ENCODE measurements at places on chromosomes 6 and 20. TPM values are rescaled to one million over a fixed set of nuclear protein-coding genes. Genes with fewer than 3 reads are reported as not detected.

DNA sequence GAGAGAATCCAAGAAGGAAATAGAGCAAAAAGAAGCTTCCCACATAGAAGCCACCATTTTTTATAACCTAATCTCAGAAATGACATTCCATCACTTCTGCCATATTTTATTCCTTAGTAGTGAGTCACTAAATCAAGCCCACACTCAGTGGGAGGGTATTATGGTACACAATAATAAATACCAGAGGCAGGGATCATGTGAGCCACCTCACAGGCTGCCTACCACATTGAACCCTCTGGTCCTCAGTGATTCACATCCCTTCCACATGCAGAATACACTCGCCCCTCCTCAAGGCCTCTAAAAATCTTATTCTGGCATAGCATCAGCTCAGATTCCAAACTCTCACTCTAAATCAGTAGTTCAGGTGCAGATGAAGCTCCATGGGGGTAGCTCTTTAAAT lies 49.4 kb downstream of the TMC2 start:
- DNase-seq = no peak

DNA sequence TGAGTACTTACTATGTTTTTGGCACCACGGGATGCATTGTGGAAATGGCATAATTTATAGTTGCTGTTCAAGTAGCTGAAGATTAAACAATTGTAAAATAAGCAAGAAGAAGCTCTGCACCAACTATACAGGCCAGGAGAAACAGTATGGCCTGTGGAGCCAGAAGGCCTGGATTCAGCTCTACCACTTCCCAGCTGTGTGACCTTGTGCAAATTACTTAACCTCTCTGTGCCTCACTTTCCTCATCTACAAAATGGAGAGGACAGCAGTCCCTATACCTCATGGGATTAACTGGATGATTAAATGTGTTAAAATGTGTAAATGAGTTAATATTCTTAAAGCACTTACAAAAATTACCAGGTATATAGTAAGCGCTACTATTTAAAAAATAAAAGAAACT lies 49.1 kb downstream of the CNKSR3 start:
- DNase-seq = no peak

DNA sequence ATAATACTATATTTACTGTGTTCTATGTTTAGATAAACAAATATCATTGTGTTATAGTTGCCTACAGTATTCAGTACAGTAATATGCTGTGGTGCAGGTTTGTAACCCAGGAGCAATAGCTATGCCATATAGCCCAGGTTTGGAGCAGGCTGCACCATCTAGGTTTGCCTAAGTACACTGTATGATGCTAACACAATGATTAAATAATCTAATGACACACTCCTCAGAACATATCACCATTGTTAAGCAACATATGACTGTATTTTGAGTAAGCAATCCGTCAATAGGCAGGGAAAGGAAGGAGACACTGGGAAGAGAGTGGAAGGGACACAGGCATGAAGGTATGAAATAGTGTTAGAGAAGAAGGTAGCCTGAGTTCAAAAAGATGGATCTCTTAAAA lies 369.9 kb downstream of the PKHD1 start:
- DNase-seq = no peak

GRCh38 chr20:16360668-16361067 lies 212.6 kb downstream of the KIF16B start:
- no peak for DNase-seq

DNA sequence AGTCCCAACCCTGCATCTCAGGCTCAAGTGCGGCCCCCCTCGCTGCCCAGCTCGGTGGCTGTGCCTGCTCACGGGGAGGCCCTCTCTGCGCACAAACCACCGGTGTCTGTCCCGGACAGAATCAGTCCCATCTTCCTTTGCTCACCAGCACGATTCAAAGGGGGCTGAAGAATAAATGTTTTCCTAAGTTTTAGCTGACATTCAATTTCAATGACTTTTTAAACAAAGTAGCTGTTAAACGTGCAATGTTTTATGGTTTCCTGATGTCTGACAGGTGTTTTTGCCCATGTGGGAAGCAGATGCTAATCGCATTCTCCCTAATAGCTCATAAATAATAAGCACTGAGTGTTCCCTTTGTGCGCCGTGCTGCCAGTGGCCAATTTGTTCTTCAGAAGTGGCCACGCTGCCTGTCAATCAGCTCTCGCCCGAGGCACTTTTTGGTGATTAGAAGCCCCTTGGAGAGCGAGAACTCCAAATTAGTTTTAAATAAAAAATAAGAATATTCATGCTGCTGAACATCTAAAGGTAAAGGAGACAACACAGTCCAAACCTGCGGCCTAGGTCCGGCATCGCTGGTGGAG lies 26.3 kb downstream of the BHLHE23 start:
- no peak for DNase-seq

DNA sequence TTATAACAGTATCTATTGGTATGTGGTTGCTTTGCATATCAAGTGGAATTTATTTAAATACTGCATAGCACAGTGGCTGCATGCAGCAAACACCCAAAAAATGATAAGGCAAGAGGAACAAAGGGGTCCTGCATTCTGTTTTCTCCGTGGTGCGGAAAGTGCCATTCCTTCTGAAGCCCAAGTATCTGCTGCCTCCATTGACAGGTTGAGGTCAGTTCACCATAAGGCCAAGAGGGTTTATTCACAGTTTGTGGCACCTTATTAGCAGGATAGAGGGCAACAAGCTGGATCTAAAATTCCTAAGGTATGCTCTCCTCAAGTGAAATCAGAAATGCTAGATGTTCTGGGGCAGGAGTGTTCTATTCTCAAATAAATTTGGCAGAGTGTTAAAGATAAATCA lies 9.3 kb downstream of the CARMIL1 start:
- DNase-seq = no peak

DNA sequence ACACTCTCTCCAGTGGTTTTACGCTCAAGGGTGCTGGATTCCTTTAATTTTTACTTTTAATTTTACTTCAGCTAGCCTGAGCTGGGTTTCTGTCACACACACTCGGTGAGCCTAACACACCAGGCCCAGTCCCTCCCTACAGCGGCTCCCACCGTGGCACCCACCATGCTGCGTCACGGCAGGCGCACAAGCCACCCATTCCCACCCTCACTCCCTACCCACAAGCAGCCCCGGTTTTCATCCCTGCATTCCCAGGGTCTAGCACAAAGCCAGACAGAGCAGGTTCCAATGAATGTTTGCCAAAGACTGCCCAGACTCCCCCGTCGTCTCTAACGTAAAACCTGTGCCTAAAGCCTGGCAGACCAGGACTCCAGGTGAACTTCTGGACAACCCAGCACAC lies 50.3 kb downstream of the MYH7B start:
- no peak for DNase-seq

DNA sequence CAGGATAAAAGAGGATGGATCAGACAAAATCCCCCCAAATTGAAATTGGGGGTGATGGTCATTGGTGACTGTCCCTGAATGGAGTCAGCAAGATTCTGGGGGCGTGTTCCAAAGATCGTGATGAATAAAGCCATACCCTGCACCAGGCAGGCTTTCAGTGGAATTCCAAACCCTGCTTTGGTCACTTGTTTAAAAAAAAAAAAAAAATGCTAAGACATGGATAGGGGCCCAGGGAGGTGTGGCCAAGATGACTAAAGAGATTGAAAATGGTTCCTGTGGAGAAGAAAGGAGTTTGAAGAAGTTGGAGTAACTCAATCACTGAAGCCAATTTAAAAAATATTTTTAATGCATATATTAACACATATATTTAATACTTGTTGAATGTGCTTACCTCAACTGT lies 161.4 kb upstream of the KCNG1 start:
- DNase-seq = no peak

DNA sequence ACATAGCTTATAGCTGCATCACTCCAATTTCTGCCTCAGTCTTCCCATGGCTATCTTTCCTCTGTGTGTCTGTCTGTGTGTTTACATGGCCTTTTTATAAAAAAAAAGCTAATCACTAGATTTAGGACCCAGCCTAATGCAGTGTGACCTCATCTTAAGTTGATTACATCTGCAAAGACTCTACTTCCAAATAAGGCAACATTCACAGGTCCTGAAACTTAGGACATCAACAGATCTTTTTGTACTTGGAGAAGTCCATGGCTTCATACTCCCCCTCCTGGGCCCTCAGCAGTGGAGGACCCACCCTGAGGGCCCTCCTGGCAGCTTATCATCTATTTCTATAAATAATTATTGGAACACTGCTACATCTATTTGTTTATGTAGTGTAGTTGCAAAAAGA lies 146.1 kb downstream of the LMBRD1 start:
- no peak for DNase-seq

- DNase-seq = peak; percentile 78
Measured at GRCh38 chr6:28258877-28259777, at the start of gene NKAPL. TSS of gene NKAPL (plus strand) at chr6:28259297. CDS start at chr6:28259372, 75 bp downstream.

GRCh38 chr6:44980841-44981240 lies 347.3 kb upstream of the RUNX2 start:
- no peak for DNase-seq

DNA sequence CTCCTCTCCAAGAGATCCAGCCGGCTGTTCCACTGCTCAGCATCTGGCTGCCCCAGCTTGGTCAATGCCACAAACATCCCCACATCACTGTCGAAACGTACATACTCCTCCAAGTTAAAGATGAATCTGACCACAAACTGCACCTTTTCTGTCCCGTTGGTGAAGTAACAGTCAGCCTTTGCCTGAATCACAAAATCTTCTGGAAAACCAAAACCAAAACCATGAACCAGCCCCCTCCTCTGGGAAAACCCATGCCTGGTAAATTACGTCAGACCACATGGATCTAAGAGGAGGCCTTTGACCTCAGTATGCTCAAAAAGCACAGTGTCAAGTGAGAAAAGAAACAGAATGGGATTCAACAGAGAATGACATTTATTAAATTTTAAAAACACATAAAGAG lies 1.7 kb downstream of the HLA-DOB start:
- DNase-seq = no peak

- DNase-seq = no peak
Measured at GRCh38 chr6:12383448-12383847, 93.3 kb downstream of the EDN1 start.

GRCh38 chr20:37449276-37449675 lies 71.8 kb upstream of the NNAT start:
- no peak for DNase-seq

GRCh38 chr6:144853603-144854002 lies 568.5 kb downstream of the UTRN start:
- DNase-seq = no peak

GRCh38 chr20:48060841-48061720 lies 275.8 kb upstream of the SULF2 start:
- DNase-seq = no peak

DNA sequence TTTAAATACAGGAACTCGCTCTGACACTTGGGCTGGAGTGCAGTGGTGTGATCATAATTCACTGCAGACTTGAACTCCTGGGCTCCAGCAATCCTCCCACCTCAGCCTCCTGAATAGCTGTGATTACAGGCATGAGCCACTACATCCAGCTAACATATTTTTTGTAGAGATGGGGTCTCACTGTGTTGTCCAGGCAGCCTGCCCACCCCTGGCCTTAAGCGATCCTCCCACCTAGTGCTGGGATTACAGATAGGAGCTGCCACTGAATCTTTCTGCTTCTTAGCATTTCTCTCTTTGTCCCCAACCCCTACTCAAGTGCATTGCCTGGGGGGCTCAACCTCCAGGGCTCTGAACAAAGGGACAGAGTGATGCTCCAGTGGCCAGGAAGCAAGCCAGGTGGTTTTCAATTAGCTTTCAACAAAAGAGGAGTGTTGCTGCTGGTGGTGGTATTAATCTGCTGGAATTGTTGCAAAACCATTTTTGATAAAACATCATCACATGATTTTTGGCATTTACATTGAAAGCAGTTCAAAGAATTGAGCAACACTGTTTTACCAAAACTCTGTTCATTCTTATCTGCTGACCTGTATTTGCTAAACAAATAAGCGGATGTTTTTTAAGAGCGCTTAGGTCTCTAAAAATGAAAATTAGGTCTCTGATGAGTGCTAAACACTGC lies 40.4 kb upstream of the BPIFA2 start:
- no peak for DNase-seq

DNA sequence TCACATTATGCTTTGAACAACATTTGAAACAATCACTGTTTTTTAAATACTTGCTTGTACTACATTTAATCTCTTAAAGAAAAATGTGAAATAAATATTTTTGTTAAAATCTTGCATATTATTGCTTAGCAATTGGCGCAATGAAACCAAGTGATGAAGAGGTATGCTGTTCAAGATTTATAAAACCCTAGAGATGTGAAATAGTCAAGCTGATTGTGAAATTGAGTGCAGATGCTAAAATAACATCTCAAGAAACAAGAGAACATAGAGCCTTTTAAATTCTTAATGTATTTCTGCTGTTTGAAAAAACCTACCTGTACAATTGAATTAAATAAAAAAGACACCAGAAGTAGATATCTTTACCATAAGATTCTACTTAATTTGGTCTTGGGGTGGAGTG lies 179.2 kb upstream of the MCHR2 start:
- DNase-seq = no peak

GRCh38 chr20:43832096-43832816 lies 82.4 kb upstream of the TOX2 start:
- DNase-seq = no peak

DNA sequence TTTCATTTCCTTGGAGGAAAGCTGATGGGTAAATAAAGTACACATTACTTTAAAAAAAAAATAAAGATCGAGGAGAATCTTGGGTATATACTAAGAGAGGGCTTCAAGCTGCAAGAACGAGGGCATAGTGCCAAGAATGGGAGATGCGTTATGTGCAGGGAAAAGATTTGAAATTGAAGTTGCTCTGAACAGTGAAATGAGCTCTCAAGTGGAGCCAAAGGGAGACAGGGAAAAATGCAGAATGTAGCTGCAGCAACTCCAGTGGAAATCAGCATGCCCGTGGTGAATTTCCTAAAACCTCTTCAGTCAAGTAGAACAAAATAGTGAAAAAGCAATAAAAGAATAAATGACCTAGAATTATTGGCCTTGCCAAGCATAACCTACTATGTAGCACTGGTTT lies 11.4 kb upstream of the COL9A1 start:
- no peak for DNase-seq

Gene NUDT3
- 28.3 TPM for total RNA-seq

Gene ARFGAP1
- total RNA-seq = 60.9 TPM

Gene THBD
- 1.3 TPM for total RNA-seq

Gene C6orf132
- under 0.01 TPM for total RNA-seq

Gene LAMA2
- not detected for total RNA-seq

Gene SLC22A7
- total RNA-seq = not detected

Gene FAM8A1
- 12.9 TPM for total RNA-seq

Gene MUCL3
- not detected for total RNA-seq

Gene PPP2R5D
- 42.0 TPM for total RNA-seq

Gene CRISP3
- under 0.01 TPM for total RNA-seq

Gene CTCFL
- total RNA-seq = not detected

Gene FAM83C
- under 0.01 TPM for total RNA-seq

Gene RALGAPA2
- total RNA-seq = 19.7 TPM

Measured in hematopoietic multipotent progenitor cell (in vitro differentiated cells).